Fibroblast of mammary gland (primary cell): ENCODE measurements at places on chromosomes 6 and 20.
A peak's percentile ranks its signal among the peaks of the same experiment; 100 is the strongest.

DNA sequence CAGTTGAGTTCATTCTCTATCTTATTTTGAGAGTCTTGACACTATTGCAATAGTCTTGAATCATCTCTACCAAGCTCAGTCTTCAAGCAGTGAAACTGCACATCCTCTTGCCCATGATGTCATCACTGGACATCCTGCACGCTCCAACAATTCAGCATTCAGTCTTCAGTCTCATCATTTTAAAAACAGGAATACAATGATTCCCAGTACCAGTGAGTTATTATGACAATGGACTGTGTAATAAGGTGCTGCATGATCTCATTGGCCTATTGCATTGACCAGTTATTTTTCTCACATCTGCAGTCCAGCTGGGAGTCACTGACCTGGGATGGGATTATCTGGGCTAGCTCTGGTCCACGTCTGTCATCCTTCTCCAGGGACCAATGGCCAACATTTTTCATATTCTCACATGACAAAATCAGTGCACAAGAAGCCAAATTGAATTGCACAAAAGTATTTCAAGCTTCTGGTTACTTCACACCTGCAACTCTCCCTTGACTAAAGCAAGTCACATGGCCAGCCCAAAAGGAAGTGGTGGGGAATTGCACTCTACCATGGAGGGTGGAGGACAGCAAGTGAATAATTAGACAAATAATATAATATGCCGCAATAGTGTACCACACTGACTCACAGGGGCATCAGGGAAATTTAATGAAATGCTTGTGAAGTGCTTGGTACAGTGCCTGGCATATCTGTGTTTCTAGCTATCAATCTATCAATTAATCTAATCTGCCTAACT is 6.4 kb upstream of the CST2 start:
- DNase-seq = peak; percentile 33

DNA sequence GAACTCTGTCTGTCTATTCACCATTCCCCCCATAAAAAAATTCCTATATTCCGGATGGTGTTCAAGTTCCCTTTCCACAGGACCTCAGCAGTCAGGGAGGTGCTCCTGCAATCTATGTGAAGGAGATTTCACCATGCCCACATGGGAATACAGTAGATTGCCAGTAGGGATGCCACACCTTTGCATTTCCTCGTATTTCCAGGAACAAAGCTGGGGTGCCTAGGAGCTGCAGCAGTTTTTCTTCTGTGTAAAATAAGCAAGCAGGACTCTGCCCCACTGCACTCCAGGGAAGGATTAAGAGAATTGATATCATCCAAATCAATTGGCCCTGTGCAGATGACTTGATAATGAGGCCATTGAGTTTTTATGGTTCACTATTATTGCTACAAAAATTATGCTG is 7.4 kb upstream of the KIF16B start:
- no peak for DNase-seq

GRCh38 chr6:12065321-12066140 is 53.4 kb downstream of the HIVEP1 start:
- DNase-seq = no peak

- DNase-seq = peak; percentile 42
Measured at GRCh38 chr6:158029668-158030230, 48.1 kb downstream of the SYNJ2 start.
